ENCODE measurements at places on chromosomes 16 and 17. TPM values are rescaled to one million over a fixed set of nuclear protein-coding genes. Genes with fewer than 3 reads are reported as not detected.

Gene ABCC6
- total RNA-seq: not detected

Gene CYBC1
- 324 TPM for total RNA-seq

Gene NPIPB13
- 9.0 TPM for total RNA-seq

Gene KRT14
- total RNA-seq: not detected

Gene NPB
- total RNA-seq: 0.69 TPM

Gene KRTAP4-5
- total RNA-seq: not detected

GRCh38 chr16:85710732-85711131 lies 22.0 kb upstream of the GINS2 start:
- peaks cover 5% of the 10 kb centered on the region for H3K4me1 ChIP-seq
- DNase-seq: no peak
- H3K27me3 ChIP-seq: peaks cover 3% of the 10 kb centered on the region
- H3K36me3 ChIP-seq: no peaks in the 10 kb centered on the region
- H3K27ac ChIP-seq: no peak overlapping the region
- no peak overlapping the region for H3K4me3 ChIP-seq

- H3K4me3 ChIP-seq: no peak overlapping the region
- H3K27ac ChIP-seq: no peak overlapping the region
- peaks cover 29% of the 10 kb centered on the region for H3K4me1 ChIP-seq
- no peak for DNase-seq
Observed at GRCh38 chr17:35377068-35377467, 3.6 kb upstream of the SLFN11 start.

GRCh38 chr17:79777894-79778503 lies at the start of gene CBX2:
TSS of gene CBX2 (plus strand) at chr17:79778148. CDS start at chr17:79778236, 88 bp downstream.
- no peaks in the 10 kb centered on the region for H3K36me3 ChIP-seq
- H3K27ac ChIP-seq: peak within 1 kb of the TSS; percentile 76
- peak within 1 kb of the TSS; percentile 82 for H3K4me3 ChIP-seq
- H3K4me1 ChIP-seq: peaks cover 32% of the 10 kb centered on the region
- peaks cover 66% of the 10 kb centered on the region for H3K27me3 ChIP-seq

- no peaks in the 10 kb centered on the region for H3K27me3 ChIP-seq
- peaks cover 7% of the 10 kb centered on the region for H3K36me3 ChIP-seq
- no peak overlapping the region for H3K4me3 ChIP-seq
Observed at GRCh38 chr17:60393840-60394723, 2.1 kb upstream of the USP32 start.

DNA sequence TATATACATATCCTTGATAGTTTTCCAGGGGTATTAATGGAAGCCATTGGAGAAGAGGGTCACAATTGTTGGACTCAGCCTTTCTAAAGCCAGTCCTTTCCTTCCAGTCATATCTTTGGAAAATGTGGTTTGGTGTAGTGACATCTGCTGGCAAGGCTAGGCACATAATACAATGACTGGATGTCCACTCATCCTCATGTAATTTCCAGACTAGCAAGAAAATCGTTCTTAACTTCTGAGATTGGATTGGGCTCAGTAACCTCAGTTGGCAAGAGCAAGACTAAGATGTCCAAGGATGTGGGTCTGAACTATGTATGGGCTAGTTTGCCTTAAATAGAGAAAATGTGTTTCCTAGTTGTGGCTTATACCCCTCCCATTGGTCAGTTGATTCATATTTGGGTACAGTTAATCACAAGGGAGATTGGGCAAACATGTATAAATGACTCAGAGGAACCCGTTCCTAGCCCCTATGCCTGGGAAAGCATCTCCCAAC lies 8.7 kb upstream of the KAT7 start:
- no peaks in the 10 kb centered on the region for H3K36me3 ChIP-seq
- H3K4me1 ChIP-seq: peaks cover 7% of the 10 kb centered on the region
- no peaks in the 10 kb centered on the region for H3K27me3 ChIP-seq
- peak; percentile 27 for DNase-seq
- no peak overlapping the region for H3K4me3 ChIP-seq

- H3K27ac ChIP-seq: no peak overlapping the region
- H3K27me3 ChIP-seq: peaks cover 2% of the 10 kb centered on the region
- DNase-seq: no peak
Observed at GRCh38 chr16:46787909-46788308, 39.8 kb upstream of the MYLK3 start.

- no peak overlapping the region for H3K4me3 ChIP-seq
- H3K27ac ChIP-seq: no peak overlapping the region
- no peaks in the 10 kb centered on the region for H3K27me3 ChIP-seq
Observed at GRCh38 chr16:54120846-54121480, 165.6 kb downstream of the IRX3 start.

- no peaks in the 10 kb centered on the region for H3K4me1 ChIP-seq
- H3K27me3 ChIP-seq: no peaks in the 10 kb centered on the region
- no peak overlapping the region for H3K27ac ChIP-seq
- DNase-seq: no peak
- peaks cover 90% of the 10 kb centered on the region for H3K36me3 ChIP-seq
Observed at GRCh38 chr17:80363120-80363515, 51.8 kb upstream of the ENDOV start.
